ENCODE measurements at places on chromosomes 6 and 20.

- no peak for DNase-seq
Measured at GRCh38 chr6:37139230-37139962, 30.6 kb upstream of the PIM1 start.

DNA sequence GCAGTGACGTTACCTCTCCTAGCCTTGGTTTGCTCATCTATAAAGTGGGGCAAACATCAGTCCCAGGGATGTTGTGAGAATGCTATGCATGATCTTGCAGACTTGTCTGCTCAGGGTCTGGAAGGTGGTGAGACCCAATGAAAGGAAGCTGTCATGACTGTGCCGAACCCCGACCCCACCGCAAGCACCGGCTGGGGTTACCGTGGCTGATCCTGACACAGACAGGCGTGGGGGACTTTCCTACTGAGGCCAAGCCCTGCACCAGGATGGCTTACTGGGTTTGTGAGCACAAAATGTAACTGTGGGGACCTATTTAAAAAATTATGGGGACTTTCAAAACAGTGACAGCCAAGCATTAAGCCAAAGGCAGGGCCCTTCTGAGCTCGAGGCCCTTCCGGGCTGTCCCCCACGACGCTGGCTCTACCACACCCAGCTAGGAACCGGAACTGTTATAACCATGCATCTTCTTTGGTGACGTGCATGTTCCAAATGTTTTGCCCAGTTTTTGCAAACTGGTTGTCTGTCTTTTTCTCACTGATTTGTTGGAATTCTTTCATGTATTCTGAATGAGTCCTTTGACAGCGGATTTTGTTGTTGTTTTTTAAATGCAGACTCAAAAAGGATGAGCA, 76.6 kb upstream of the PMEPA1 start:
- DNase-seq, result no peak

GRCh38 chr20:52830598-52830997, 141.6 kb upstream of the TSHZ2 start:
- DNase-seq, result no peak

- DNase-seq, result no peak
Measured at GRCh38 chr6:39664173-39664572, 61.0 kb downstream of the KIF6 start.

DNA sequence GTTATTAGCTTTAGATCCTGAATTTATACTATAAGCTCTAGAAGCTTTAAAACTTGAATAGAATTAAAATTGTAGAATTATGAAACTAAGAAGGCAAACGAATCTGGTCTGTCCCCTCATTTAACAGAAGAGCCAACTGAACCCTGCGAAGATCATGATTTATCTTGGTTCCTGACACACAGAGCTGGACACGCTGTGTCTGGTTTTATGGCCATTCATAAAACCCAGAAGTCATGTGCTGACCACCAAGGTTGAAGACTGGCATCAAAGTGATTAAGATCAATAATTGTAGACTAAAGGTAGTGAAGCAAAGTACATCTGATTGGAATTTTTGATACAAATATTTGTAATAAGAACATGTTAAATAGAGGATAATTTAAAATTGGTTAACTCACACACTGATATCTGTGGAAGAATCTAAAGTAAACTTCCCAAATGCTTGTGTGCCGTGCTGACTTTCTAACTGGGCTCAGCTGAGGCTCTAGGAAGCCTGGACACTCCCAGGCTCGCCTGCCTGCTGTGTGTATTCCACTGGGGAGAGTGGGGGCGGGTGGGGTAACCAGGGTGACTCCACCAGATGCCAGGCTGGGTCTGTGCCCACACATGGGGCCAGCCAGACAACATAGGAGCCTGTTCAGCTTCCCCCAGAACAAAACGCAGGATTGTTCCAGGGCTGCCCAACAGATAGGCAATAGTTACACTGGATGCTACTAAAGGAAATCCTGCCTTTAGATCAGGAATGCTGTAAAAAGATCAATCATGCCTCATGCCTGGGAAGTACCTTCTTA, 42.1 kb upstream of the SLC22A3 start:
- no peak for DNase-seq

- DNase-seq, result no peak
Measured at GRCh38 chr6:15335385-15335784, 89.5 kb downstream of the JARID2 start.

GRCh38 chr20:50165684-50166554, 12.4 kb upstream of the PEDS1 start:
- peak; percentile 98 for DNase-seq

- DNase-seq, result no peak
Measured at GRCh38 chr6:133705731-133706130, 183.2 kb upstream of the TCF21 start.

GRCh38 chr6:1747003-1747402, 137.3 kb downstream of the FOXC1 start:
- DNase-seq, result no peak

- no peak for DNase-seq
Measured at GRCh38 chr20:4509825-4510522, 211.7 kb upstream of the PRND start.

GRCh38 chr6:151900256-151900655, 92.8 kb downstream of the ESR1 start:
- DNase-seq, result no peak

DNA sequence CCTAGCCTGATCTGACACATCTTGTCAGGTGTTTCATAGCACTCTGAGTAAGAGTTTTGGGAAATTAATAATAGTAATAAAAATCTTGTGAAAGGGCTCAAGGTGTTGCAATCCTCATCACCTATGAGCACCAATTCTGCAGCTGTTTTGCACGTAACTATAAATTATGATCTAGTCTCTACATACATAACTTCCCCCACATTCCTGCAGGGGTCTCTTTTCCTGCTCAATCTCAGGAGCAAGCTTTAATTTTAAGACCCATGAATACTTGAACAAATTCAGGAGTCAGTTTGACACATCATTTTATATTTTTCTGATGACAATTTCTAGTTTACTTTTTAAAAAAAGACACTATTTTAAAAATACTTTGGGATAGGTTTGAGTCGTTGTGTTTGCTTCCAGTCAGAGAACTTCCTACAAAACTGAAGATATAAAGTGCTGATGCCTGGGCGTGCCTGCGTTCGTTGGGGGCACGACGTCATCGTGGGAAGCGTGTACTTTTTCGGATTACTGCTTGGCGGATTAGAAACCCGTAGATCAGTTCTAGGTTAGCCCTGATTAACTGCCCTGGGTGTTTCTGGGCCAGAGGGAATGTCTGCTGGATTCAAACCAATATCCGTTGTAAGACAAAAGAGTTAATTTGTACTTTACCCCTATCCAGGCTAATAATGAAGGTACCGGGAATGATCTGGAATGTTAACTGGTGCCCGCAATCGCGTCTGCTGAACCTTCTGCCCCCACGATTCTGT, 1.0 kb upstream of the E2F3 start:
- DNase-seq, result no peak

DNA sequence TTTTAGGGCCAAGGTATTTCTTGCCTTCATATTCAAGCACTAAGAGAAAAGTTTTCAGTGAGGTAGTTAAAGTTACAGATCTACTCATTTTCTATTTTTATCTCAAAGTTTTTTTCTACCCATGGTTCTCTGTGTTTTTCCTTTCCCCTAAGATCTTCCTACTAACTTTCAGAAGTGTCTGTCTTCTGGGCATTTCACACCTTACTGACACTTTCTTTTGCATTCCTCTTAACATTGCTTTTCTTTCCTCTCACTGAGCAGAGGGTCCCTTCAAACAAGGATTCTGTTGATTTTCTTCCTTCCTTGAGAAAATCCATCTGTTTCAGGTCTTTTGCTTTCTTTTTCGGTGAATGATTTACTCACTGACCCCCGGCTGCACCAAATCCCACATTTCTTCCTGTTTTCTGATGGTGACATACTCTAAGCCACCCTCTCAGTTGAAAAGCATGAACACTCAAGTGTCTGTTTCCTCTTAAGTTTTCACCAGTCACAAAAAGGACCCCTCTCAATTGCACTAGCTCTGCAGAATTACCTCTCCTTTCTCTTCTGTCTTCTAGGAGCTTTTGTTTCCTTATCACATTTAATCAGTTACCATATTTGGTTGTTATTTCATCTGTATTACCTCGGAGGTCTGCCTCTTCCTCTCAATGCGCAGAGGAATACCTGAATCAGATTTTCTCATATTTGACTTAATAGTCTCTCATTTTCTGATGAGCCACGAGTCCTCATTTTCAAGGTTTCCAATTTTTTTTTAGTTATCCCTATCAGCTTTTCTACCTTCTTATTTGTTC, 73.5 kb upstream of the RNF217 start:
- no peak for DNase-seq

GRCh38 chr6:96613291-96613999, 50.5 kb downstream of the FHL5 start:
- no peak for DNase-seq

DNA sequence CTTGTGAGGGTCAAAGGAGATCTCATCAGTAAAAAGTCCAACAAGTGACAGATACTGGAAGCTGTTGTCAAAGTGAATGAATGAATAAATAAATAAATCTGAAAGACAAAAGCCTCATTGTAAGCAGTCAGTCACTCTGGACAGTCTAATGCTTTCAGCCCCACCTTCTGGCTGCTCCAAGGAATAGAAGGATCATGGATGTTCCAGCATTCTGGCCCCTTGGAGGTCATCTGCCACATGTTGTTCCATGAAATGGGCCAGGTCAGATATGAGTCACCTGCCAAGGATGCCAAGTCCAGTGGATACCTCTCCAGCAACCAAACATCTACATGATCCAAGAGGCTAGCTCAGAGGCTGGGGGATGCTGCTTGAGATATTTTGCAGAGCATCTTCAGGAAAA, 185.6 kb downstream of the BMP7 start:
- no peak for DNase-seq

DNA sequence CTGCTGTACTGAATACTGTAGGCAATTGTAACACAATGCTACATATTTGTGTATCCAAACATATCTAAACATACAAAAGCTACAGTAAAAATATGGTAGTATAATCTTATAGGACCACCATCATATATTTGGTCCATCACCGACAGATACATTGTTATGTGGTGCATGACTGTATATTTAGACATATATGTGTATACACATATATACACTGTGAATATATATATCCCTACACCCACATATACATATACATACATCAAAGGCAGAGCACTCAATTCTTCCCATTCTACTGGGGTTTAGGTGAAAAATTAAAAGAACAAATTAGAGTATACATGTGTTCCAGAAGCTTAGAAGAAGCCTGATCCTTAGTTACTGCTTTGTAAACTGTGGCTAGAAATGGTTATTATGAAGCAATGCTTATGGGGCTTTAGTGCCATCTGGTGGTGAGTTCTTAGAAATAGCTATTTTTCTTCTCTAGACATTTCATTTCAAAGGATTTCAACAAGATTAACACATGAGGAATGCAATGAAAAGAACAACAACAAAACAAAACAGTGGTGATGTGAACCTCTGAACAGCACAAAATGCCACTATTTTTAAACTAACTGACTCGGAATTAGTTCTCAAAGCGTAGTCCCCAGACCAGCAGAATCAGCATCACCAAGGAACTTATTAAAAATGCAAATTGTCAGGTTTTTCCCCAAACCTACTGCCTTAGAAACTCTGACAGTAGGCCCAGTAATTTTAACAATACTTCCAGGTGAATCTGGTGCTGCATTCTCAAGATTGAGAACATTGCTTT, 38.0 kb downstream of the PKHD1 start:
- no peak for DNase-seq

DNA sequence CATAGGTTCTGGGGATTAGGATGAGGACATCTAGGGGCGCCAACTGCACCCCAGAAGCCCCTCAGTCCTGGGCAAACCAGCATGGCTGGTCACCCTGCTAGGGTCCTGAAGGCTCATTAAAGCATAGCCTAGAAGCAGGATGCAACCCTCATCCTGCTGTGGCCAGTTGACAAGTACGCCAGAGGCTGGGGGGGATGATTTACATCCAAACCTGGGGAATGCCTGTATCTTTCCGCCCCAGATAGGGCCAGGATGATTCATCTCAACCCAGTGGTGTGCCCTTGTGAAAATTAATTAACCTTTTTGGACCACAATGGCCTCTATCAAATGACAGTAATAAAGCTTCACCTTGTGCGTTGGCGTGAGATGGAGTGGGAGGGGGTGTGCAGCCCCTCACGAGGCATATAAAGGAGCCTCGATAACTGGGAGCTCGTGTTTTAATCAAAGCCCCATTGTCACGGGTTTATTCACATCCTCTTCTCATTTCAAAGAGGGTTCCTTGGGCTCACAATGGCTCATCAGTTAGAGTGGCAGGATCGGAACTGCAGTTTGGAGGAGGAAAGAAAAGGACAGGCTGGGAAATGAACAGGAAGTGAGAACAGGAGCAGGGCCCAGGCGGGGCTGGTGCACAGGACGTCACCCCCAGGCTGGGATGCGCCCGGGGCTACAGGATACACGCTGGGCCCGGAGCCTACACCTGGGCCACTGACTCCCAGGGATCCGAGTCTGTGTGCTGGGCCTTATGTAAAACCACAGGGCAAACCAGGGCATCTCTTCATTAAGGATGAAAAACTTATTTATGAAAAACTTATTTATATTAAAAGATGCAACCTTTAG, 121.8 kb upstream of the PHACTR3 start:
- DNase-seq, result no peak

GRCh38 chr6:150964765-150965164, 99.3 kb downstream of the MTHFD1L start:
- no peak for DNase-seq

DNA sequence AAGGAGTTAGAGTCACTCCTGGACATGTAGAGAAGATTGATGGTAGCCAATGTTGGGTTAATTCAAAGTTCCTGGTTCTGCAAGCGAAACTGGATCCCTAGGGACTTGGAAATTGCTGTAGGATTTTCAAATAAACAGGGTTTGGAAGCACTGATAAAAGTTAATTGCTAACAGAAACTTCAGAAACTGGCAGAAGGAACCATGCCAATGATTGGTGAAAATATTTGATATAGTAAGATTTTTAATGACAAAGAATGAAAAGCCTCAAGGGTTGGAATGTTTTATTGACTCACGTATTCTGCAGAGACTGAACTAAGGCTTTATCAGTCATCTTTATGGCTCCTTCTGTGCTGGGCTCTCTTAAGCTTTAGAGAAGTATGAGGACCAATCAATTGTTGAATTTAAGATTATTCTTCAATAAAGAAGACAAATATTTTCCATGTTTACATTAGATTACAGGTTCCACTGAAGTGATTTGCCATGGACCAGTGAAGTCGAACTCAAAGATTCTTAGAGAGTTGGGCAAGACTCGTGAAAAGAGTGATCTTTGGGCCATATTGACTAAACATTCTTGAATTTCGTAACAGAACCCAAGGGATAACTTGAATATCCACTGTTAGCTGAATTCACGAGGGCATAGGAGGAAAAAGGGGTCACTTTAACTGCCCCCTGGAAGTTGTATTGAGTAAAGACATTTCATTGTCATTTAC, 371.4 kb downstream of the HDGFL1 start:
- no peak for DNase-seq

DNA sequence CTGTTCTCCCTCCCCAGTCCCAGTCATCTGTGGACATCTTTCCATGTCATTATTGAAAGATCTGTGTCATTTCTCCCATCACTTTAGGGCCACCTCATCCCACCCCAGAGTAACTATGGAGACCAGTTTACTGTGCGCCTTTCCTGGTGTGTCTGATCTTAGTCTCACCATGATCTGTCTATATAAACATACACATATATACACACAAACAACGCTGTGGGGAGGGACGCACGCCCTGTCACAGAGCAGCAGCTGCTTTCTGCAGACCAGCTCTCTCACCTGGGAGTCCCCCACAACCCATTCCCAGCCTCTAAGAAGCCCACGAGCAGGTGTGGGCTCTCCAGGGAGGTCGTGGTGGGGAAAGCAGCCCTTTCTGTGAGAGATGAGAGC, 68.1 kb upstream of the TOX2 start:
- DNase-seq, result no peak

GRCh38 chr6:148323344-148323743, 19.3 kb upstream of the SASH1 start:
- no peak for DNase-seq

All from ovary (tissue), 10 donors.